Thoracic aorta (tissue), 2 donors: ENCODE measurements at places on chromosomes 5 and 9.

DNA sequence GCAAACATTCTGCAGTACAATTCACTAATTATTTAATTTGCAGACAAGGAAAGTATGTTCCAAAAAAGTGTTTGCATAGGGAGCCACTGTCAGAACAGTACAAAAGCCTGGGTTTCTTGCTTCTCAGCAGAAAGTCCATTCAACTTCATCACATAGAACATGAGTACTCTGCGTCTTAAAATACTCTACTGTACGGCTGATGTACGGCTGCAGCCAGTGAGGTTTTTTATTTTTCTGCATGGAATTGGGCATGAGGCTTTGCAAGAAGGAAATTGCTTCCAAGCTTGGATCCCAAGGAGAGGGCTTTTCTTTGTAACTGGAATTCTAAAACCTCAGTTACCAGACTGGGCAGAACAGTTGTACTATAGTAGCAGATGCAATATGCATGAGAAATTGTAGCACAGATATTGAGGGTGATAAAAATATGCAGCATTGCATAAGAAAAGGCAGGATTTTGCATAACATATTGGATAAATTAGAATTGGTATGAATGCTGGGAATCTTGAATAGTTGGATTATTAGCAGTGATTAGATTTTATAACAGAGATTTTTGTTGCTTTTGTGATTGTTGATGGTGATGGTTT, 178.1 kb upstream of the CDH9 start:
- DNase-seq, result no peak

- DNase-seq, result peak; percentile 31
Measured at GRCh38 chr5:140295414-140295813, 7.5 kb downstream of the PFDN1 start.

- DNase-seq, result no peak
Measured at GRCh38 chr5:343461-344401, 22.2 kb downstream of the AHRR start.

DNA sequence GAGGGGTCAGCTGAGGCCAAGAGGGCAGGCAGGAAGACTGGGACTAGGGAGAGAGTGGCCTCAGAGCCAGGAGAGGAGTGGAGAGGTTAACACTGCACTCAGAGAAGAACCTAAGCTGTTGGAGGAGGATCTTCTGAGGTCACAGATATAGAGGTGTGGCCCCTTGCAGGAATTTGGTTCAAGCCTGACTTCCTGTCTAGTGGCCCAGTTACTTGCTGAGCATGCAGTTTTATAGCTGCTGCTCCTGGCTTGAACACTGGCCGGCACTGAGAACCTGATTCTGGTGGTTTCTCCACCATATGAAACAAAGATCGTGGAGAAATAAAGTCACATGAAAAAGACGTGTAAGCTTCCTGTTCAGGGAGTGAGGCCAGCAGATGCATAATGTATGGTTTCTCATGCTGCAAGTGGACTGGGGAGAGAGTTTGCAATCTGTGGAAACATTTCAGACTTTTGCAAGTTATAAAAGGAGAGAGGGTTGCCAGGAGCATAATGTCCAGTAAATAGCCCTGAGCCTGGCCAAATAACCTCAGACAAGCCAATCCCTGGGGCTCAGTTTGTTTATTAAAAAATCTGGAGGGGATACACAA, 82.6 kb downstream of the GALNT10 start:
- no peak for DNase-seq

- DNase-seq, result no peak
Measured at GRCh38 chr9:98790134-98790841, 6.1 kb downstream of the ANKS6 start.

- DNase-seq, result no peak
Measured at GRCh38 chr5:130727830-130728229, 437.2 kb downstream of the HINT1 start.

DNA sequence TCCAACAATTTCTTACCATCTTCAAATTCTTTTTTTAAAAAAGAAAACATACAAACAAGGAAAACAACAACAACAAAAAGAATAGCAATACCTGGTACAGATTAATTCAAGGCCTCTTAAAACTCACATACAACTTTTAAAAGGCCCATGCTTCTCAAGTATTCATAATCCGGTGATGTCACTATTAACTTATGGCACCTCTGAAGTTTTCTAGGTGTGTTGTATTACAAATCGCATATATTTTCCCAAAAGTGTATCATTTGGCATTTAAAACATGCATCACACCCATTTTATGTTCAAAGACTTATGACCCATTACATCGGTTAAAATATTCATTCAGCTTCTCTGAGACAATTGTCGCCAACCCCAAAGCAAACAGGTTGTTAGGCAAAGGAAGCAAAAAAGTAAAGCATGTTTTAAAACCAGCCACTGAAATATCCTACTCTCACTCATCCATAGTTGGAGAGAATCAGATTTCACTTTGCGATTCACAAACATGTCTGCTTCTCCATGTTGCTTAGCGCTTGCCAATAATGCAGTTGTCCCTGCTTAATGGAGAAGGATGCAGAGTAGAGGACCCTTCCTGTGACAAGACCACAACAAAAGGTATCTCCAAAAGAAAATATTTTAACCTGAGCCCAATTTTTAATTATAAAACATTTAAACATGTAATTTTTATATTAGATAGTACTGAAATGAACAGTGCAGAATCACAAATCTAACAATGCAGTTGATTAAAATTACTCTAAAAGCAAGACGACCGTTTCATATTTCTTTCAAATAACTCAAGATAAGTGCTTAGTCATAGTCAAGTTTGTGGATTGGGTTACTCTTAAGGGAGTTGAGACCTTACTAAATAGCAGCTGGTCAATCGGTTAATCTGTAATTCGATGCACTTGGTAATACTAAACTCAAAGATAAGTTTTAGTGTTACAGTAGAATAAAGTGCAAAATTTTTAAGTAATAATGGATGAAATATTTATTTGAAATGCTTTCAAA, 1.6 kb downstream of the SKP1 start:
- no peak for DNase-seq

DNA sequence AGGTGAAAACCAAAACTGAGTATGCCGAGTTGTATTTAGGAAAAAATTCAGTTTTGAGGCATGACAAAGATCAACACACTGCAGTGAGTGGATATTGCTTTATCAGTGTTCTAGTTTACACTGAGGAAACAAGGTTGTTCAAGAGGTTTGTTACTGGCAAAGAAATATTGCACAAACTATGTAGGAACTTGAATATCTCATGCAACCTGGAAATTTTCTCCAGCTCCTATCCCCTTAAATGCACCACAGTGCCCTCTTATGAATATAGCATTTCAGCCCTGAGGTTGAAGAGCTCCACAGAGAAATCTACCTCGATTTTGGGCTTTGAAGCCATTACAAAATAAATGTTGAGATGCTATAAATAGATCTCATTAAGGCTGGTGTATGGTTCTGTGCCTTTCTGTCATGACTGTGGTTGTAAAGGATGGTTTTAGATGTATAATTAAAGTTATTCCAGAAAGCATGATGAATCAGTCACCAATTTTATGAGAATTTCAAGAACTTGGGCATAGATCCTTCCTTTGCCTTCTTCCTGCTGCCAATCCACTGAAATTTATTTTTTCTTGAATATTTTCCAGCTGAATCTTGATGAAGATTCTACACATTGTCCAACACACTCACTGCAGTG, 159.3 kb downstream of the SPATA31D1 start:
- no peak for DNase-seq

- no peak for DNase-seq
Measured at GRCh38 chr9:133928248-133928764, 63.8 kb downstream of the VAV2 start.

- no peak for DNase-seq
Measured at GRCh38 chr5:95924720-95925377, 36.8 kb downstream of the ELL2 start.

DNA sequence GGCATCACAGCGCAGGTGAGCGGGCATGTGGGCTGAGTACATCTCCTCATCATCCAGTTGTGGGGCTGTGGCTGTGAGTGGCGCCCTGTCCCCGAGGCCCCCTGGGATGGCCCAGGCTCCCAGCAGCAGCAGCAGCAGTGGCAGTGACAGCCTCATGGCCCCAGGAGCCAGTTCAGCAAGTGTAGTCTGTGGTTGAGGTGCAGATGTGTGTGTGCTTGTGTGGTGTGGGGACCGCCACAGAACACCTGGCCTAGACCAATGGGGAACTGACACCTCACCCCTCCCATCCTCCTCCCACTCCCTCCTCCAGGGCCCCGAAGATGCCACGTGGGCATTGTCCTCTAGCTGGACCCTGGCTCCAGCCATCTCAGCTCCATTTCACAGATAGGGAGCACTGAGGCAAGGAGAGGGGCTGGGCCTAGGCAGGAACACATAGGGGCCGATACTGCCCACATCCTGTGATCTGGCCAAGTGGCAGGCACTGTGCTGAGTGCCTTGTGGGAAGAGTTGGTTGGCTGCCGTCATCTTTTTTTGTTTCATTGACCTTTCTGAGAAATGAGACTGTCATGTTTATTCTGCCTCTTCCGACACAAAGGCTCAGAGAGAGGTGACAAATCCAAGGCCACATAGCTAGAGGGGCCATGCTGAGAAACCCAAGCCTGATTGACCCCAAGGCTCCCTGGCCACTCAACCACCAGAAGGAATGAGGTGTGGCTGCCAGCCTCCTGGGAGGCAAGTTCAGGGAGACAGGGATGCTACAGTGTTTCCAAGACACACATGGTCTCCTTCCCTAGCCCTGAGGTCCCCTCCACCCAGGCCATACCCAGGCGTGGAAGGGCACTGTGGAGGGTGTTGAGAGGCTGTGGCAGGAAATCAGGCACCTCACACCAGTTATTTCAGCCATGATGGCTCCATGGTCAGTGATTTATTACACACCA, at the start of gene MZB1:
TSS of gene MZB1 (minus strand) at position 213 of the 938 bp plus-strand sequence. CDS start at position 156, 57 bp downstream.
- no peak for DNase-seq

GRCh38 chr5:174553556-174553955, 170.8 kb upstream of the MSX2 start:
- peak; percentile 90 for DNase-seq

- DNase-seq, result no peak
Measured at GRCh38 chr9:90201766-90202165, 440.9 kb downstream of the DIRAS2 start.

GRCh38 chr9:134818000-134818568, 62.5 kb upstream of the FCN2 start:
- DNase-seq, result no peak

DNA sequence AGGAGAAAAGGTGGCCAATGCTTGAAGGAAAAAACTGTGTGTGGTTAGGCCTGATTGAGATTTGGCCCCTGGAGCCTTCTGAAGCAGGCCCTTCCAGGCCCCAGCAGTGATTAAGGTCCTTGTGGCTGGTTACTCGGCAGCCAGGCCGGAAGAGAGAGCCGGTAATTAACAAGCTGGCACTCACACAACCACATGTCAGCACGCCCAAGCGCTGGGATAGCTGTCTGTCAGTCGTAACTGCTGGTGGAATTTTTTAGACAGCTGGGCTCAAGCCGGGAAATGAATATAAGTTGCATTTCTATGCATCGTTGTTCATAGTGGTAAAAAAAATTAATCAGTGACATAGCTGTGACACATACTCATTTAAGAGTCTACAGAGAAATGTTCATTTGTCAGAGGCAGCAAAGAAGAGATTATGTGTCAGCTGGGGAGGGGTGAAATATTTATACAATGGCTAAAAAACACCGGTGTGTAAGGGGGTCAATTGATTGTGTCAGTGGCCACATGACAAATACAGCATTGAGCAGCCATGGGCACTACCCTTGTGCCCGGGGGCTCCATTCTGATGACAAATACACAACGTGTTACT, 13.7 kb upstream of the ARAP3 start:
- DNase-seq, result no peak

DNA sequence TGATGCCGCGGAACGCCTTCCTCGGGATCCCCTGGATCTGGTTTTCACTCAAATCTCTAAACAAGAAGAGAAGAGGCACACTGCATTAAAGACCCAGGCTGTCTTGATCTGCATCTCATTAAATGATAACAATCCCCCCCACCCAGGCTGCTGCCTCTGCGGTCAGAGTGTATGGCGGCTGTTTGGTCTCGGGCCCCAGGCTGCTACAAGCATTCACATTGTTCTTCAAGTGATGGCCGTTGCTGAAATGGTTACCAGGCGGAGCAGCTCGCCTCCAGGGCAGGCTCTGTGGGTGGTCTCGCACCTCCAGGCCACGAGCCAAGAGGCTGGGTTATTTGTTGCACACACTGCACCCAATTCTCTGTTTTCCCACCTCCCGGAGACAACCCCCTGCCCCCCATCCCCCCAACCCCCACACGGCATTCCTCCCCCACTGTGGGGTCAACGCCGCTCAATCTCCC, 304.1 kb upstream of the PANK3 start:
- no peak for DNase-seq

DNA sequence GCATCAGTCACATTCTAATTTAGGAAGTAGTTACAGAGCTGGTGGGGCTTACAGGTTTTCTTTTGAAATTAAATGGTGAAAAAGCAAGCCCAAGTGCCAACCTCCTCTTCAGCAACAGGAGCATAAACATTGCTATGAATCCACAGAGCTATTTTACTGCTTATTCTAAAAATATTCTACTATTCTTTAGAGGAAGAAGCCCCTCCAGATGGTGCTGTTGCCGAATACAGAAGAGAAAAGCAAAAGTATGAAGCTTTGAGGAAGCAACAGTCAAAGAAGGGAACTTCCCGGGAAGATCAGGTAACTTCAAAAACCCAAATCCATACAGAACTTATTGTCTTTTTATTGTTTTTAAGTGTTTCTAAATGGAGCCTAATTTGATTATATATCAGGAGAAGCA, 202.8 kb downstream of the CWC27 start:
- DNase-seq, result no peak

DNA sequence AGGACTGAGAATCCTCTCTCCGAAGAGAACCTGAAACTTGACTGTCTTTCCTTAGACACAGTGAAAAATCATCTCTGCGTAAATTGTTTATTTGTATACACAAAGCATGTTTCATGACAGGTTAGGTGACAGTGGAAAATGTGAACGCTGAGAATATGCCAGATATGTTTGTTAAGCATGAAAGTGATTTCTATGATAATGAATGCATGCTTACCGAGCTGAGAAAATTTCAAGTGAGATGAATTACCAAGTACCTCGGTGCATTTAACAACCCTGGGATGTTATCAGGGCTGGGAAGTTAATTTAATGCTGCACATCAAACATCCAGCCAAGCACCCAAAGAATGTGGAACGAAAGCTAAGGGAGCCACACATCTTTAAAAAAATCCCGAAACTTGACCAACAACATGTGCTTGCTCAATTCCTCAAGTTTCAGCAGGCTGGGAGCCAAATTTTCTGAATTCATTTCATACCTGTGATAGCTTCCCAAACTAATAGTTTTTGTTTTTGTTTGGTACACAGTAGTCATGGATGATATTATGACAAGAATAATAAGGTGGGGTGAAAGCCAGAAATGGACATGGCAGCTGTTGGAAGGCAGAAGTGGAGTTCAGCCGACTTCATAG, 336.9 kb downstream of the ARHGEF28 start:
- no peak for DNase-seq

- no peak for DNase-seq
Measured at GRCh38 chr9:89312222-89312571, 1.2 kb downstream of the CKS2 start.

GRCh38 chr9:109901201-109901600, 121.2 kb downstream of the PALM2AKAP2 start:
- no peak for DNase-seq
